ENCODE measurements at places on chromosomes 13 and 19.

DNA sequence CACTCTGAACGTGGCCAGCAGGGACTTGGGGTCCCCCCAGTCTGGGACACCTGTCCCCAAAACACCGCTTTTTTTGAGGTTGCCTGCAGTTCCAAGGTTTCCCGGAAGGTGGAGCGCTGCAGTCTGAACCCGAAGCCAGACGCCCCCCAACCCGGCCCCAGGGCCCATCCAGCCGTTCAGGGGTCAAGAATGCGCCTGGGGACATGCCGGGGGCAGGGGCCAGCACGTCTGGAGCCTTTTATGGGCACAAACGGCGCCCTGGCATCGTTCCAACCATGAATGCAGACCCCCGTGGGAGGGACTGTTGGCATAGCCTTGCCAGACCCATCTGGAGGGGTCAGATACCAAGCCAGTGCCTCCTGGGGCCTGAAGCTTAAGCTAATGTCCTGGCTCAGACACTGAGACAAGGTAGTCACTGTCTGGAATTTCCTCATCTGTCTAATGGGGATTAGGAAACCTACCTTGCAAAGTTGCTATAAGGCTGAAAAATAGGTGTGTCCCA lies 6.9 kb downstream of the S1PR5 start:
- peak; percentile 24 for ATAC-seq

DNA sequence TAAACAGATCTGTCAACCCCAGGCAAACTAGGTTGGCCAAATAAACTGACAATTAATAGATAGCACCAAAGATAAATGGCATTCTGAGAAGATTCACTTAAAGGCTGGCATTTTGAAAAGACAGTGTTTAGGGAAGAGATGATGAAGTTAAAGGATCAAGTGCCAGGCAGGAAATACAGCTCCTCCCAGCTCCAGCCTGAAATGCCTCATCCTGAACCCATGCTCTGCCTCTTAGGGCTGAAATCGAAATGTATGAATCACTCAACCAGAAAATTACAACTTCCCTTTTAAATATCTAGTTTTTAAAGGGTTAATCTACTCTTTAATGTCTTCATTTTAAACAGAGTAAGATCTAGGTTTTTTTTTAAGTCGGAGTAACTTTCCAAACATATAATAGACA lies 171.2 kb upstream of the UBL3 start:
- ATAC-seq = no peak

GRCh38 chr19:40006273-40006691 lies 9.4 kb downstream of the ZNF546 start:
- ATAC-seq = no peak

- ATAC-seq = no peak
Observed at GRCh38 chr13:28671126-28671792, 12.3 kb downstream of the POMP start.

GRCh38 chr13:111411919-111412650 lies 91.6 kb downstream of the TEX29 start:
- ATAC-seq = no peak

DNA sequence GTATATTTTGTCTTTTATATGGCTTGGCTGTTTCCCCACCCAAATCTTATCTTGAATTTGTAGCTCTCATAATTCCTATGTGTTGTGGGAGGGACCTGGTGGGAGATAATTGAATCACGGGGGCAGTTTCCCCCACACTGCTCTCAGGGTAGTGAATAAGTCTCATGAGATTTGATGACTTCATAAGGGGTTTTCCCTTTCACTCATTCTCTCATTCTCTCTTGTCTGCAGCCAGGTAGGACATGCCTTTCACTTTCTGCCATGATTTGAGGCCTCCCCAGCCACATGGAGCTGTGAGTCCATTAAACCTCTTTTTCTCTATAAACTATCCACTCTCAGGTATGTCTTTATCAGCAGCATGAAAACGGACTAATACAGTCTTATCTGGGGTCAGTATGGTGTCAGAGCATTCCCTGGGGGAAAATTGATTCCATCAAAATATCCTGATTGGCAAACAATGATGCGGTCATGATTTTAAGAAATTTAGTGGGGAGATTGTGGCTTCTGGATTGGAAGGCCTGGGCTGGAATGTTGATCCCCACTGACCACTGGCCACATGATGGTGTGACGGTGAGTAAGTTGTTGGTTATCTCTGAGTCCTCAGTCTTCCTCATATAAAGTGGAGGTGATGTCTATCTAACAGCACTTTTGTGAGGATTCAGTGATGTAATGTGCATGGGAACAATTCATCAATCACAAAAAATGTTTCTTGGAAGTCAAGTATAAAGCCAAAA lies 27.5 kb upstream of the ANKRD10 start:
- ATAC-seq = peak; percentile 81

DNA sequence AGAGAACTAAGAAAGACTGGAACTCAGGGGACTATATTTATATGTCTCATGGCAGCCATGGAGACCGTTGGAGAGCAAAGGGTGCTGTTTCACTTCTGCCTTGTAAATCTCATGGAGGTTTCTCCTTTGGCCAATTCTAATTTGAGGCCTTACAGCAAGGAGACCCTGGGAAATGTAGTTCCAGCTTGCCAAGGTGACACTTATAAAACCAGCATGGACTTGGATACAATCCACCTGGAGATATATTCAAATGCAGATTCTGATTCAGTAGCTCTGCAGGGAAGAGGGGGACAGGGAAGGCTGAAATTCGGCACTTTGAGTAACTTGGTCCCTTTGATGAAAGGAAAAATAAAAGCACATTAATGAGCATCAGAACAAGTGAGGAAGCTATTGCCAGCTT lies 90.0 kb downstream of the OXGR1 start:
- ATAC-seq = no peak

DNA sequence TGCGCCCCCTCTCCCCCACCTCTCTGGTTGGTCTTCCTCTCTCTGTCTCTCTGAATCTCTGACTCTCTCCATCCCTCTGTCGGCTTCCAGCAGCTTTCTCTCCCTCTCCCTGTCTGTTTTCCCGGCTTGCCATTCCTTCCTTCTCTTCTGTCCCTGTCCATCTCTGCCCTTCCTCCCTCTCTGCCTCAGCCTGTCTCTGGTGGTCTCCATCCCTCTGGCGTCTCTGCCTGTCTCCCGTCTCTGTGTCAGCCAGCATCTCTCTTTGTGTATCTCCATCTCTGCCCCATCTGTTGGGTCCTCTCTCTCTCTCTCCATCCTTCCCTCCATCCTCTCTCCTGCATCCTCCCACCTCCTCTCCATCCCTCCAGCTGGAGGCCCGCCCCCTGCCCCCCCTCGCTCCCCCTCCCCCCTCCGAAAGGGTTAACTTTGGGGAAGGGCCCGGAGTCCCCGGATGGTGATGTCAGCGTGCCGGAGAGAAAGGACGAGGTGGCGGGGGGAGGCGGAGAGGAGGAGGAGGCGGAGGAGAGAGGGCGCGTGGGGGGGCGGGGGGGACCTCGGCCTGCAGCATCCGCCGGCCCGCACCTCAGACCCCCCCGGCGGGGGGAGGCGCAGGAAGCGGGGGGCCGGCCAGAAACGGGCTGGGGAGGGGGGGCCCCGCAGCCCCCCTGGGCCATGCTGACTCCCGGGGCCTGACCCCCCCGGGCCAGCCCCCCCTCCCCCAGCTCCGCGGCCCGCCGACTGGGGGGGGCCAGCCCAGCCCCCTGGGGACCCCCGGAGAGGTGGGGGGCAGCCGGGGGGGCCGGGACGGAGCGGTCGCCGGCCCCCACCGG lies at the start of gene BRSK1:
TSS of gene BRSK1 (plus strand) at position 450 of the 830 bp plus-strand sequence. CDS start 446 bp downstream, outside the sequence.
- peak; percentile 19 for ATAC-seq

GRCh38 chr13:62432295-62432694 lies 1016.6 kb upstream of the PCDH20 start:
- ATAC-seq = no peak

DNA sequence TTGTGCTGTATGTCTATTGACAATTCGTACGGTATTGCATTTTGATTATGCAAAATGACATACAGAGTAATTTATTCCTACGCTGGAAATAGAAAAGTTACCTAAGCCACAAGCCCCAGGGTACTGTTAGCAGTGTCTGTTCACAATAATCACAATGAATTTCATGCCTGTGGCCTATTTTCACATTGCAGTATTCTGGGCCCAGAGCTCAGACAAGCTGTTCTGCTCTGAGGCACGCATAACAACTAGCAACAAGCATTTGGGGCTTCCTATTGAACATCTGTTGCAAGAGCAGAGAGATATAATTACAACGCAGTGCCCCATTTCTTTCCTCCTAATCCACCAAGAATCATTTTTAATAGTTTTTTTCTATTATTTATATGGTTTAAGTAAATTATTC lies 158.9 kb upstream of the SGCG start:
- ATAC-seq = no peak

- no peak for ATAC-seq
Observed at GRCh38 chr19:53844849-53845246, 20.7 kb upstream of the NLRP12 start.

DNA sequence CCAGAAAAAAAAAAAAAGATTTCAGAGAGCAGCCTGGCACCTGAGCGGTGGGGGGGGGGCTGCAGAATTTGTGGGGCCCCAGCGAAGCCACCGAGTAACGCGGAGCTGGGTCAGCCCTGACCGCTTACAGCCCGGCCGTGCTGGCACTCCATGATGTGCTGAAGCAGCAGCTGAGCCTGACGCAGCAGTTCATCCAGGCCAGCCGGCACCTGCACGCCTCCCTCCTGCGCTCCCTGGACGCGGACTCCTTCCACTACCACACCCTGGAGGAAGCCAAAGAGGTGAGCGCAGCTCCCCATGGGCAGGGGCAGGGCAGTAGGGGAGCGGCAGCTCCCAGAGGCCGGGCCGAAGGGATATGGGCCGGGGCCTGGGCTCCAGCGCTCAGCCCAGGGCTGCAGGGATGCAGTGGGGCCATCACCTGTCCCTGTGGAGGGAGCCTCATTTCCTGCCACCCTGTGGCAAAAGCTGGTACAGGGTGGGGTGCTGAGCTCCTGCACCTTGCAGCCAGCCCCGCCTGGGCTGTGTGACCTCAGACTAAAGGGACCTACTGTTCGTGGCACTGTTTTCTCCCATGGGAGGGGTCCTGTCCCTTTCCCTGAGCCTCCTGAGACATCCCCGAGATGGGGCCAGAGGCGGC lies 18.3 kb downstream of the C19orf44 start:
- ATAC-seq = peak; percentile 27

- no peak for ATAC-seq
Observed at GRCh38 chr19:38650172-38650775, 2.8 kb downstream of the ACTN4 start.

DNA sequence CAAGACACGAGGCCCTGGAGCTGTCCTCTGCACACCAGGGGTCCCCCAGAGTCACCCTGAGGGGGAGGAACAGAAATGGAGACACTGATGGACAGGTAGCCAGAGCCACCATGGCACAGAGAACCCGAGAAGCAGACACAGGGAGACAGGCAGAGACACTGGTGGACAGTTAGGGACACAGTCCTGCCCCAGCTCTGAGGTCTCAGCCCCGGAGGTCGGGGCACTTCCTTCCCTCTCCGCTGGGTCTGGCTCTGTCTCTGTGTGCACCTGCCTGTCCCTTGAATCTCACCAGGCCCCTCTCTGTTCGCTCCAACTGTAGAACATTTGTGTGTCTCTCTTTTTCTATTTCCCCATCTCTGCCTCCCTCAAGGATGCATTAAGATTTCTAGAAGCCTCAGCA lies 4.6 kb downstream of the KLK14 start:
- no peak for ATAC-seq

DNA sequence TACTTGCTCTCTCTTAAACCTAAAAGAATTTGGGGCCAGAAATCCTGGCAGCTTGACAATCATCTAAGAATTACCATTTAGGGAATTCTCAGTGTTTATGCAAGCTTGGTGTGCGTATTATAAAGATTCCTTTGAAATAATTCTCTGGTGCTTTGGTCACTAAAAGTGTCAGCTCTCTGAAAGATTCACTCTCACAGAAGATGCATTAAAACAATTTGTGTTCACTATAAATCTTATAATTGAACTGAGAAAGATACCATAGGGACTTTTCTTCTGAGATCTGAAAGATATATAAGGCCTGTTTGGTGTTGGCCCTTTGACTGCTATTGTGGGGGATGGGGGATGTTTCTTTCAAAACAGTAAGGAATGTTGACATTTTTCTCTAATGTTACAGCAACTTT lies 27.3 kb downstream of the EPSTI1 start:
- no peak for ATAC-seq

DNA sequence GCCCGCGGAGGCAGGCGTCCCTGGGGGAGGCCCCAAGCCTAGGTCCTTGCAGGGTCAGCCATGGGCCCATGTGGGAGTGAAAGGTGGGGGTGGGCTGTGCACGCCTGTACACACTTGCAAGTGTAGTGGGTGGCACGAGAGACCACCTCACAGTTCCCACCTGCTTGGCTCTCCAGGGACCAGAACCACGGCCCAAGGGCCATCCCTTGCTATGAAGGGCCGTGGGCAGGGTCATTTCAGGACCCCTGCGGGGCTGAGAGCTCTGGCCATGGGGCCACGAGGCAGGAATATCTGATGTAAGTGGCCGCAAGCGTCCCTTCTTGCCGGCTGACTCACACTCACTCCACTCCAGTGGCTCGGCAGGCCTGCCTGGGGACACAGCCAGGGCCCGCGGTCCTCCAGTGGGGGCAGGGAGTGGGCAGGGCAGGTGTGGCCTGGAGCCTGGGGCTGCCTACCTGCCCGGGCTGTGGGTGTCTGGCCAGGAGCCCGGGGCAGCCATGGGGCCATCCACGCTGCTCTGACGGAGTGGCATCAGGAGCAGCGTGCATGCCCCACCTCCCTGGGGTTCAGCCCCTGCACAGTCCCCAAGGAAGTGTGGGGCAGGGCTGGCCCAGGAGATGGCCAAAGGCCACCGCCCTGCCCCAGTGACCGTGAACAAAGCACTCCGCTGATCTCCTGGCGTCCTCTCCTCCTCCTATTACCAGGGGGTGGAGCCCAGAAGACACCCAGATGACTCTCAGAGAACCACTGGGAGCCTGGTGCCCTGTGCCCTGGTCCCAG lies 8.6 kb upstream of the MKNK2 start:
- no peak for ATAC-seq

- ATAC-seq = no peak
Observed at GRCh38 chr19:50264483-50265186, 61.2 kb downstream of the MYH14 start.

All from stimulated activated memory B cell treated with anti-CD40 and anti-IgM and Interleukin-4, amounts not matched to agents 10 μg/mL and 1 μg/mL and 100 μg/mL, for 72 hours (primary cell).